ENCODE measurements at places on chromosomes 11 and 22.

DNA sequence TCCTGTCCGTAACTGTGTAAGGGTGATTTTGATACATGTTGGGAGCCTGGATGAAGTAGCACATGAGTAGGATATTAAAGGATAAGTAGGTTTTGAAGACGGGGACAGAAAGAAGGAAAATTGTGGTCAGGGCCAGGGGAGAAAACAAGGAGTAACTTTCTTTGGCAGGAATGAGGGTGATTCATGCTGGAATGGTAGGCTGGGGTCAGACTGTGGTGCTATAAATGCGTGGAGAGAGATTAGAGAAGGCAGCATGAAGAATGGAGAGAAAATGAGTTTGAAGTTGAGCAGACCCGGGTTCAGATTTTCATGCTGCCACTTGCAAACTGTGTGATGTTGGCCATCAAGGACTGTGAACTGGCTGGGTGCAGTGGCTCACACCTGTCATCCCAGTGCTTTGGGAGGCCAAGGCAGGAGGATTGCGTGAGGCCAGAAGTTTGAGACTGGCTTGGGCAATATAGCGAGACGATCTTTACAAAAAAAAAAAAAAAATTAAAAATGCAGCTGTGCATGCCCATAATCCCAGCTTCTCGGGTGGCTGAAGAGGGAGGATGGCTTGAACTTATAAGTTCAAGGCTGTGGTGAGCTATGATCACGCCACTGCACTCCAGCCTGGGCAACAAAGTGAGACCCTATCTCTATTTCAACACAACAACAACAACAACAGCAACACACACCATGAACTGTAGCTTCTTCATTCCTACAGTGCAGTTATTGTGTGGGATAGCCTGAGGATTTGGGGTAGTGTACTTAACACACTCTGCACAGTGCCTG is 22.3 kb downstream of the ZBTB16 start:
- DNase-seq: no peak

- DNase-seq: no peak
These were observed 25.2 kb upstream of the VPREB1 start for GRCh38 chr22:22219140-22219996.

GRCh38 chr11:125956391-125957134 is 10.7 kb downstream of the VSIG10L2 start:
- no peak for DNase-seq

DNA sequence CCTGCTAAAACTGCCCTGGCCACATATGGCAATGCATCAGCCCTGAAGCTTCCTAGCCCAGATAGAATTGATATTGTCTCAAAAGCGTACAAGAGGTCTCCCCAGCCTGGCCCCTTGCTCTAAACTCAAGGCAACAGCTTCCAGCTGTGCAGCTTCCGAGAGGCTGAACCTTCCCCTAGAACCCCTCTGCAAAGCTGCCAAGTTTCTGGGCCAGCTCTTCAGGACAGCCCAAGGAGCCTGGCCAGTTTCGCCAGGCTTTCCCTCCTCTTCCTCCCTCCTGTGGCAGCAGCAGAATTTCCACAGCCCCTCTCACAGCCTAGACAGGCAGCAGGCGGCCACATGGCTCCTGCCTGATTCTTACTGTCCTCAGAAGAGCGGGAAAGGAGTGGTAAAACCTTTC is 34.5 kb downstream of the NUMA1 start:
- no peak for DNase-seq

DNA sequence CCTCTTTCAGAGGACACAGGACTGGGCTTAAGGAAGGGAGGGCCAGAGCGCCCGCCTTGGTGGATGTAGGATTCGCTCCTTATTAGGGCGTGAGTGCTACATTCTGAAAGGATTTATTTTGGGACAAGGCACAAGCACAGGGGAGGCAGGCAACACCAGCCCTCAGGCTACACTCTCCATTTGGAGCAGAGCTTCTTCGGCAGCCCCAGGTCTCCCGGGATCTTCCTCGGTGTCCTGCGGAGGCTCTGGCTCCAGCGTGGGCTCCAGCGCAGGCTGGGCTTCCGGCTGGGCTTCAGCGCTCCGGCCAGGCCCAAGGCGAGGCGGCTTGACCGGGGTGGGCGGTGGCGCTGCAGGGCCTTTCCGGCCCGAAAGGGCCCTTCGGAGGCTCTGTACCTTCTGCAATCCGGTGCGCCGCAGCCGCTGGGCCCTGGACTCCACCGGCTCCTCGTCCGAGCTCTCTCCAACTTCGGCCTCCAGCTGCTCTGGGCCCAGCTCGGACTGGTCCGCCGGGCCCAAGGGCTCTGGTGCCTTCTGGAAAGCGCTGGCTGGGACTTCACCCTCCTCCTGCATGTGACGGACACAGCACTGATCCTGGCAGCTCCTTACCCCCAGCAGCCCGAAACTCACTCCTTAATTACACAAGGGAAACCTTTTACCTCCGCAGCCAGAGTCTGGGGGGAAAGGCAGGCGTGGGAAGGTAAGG is 1.1 kb downstream of the CAVIN3 start:
- DNase-seq: no peak

DNA sequence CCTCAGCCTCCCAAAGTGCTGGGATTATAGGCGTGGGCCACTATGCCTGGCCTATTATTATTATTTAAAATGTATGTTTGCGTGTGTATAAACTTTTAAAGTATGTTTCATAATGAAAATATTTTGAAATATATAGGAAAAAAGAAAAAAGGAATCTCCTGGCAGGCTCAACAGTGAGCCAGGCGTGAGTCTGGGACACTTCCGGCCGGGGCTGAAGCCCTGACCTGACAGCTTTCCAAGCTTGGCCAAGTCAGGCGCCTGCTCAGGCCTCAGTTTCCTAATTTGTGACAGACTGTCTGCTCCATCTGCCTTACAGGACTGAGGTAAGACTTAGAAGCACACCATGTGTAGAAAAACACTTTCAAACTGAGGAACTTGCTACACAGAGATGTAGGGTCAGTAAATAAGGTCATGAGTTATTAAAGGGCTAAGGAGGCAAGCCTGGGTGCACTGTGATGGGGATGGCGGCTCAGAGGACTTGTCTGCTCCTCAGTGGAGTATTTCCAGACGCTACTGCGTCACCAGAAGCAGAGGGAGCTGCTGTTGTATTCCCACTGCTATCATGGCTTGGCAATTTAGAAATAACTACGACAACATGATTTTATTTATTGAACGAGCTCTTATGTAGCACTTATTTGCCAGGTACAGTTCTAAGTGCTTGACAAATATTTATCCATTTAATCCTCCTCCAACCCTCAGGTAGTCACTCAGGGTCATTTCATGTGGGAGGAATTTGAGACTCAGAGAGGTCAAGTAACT is 100.1 kb downstream of the PRR5L start:
- DNase-seq: no peak

DNA sequence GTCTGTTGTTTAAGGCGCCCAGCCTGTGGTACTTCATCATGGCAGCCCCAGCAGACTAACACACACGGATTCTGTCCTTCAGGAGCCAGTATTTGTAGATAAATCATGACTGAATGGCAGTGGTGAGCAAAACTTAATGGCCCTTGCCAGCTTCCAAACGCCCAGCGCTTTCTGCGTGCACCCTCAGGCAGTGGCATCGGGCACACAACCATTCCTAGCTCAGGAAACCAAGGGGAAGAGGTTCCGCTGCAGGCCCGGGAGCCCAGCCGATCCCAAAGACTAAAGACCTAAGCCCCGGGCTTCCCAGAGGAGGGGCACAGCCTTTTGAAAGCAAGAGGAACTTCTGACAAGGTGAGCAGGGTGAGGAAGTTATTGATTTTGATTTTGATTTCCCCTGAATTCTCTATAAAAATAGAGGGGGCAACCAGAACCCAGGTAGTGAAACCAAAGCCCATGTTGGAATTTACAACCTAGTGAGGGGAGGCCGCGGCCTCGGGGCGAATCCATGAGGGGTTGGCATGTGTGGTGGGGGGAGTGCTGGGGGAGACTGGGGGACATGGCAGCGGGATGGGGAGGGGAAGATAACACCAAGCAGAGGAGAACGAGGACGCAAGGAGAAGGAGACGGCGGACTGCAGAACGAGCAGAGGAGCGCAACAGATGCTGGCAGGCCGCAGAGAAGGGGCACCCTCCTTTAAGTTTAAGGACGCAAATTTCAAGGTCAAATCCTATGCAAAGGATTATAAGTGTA is 79.9 kb upstream of the SEPTIN5 start:
- no peak for DNase-seq

DNA sequence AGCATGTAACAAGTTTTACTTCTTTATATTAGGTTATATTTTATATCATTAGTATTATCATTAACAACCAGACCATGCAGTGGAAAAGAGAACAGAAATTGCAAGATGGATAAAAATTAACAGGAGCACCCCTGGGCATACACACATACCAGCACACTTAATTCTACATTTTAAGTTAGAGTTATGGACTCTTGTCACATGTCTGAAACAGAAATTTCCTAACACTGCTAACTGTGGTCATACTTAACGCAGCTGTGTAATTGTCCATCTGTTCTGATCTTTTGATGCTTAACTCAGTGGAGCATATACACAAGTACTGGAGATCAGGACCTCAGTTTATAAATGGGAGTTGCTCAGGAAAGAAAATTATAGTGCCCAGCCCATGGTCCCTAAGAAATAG is 358 bp downstream of the OR52H1 start:
- no peak for DNase-seq

- no peak for DNase-seq
These were observed 1.4 kb downstream of the TRAPPC4 start for GRCh38 chr11:119019996-119020395.

DNA sequence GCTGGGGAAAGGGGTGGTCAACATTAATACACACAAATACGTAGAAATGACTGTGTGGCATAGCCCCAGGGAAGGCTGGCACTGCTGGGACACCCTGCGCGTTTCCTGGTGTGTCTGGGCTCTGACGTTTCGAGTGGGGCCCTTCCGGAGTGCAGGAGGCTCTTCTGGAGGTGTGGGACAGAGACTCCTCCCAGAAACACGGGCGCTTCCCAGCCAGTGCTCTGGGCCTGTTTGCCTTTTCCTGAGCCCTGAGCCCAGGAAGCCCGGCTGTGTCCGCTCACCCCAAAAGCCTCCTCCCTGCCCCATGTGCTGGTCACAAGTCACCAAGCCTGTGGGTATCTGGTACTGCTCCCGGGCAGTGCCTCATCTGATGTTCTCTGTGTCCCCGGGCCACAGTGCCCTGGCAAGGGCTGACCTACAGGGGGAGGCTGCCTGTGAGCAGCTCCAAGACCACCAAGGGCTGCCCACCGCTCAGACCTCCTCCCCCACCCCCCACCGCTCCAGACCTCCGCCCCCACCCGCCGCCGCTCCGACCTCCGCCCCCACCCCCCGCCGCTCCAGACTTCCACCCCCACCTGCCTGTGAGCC is 1133.3 kb downstream of the BRD1 start:
- no peak for DNase-seq

DNA sequence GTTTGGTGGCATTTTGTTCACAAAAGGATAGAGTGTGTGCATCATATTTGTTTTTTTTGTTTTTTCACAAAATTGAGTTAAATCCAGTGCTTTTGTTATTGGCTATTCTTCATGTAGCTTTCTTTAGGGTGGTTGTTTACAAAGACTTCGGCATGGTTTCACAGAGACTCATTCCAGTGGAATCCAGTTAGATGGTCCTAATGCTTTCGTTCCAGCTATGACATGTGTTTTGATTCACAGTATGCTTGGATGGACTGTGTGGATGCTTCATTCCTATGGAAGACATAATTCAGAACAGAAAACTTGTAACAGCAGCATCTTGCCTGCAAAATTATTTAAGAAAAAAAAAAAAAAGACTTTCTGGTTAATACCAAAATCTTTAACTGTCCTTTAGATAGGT is 97.9 kb downstream of the PDHX start:
- no peak for DNase-seq

DNA sequence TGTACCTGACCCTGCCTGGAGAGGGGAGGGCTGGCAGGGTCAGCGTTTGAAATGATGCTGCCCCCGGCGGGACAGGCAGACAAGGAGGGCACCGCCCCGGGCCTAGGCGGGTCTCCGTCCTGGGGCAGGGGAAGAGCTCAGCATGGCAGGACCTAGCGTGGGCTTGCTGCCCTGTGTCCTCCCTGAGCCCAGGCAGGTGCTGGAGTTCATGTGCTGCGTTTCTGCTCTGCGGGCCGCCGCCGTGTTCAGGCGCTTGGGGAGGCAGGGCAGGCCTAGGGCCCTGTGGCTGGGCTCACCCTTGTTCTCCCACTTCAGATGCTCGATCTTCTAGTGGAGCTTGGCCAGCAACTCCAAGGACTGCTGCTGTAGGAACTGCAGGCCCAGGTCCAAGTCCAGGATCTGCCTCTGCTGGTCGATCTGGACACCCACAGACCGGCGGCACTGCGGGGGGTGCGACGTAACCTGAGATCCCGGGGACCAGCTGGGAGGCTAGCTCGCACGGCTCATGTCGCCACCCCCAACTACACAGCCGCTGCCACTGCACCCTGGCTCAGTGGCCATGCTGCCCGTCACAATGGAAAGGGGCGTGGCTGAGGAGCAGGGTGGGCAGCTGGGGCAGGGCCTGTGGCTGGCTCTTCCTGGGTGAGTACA is 84.4 kb downstream of the MED15 start:
- DNase-seq: no peak

- DNase-seq: no peak
These were observed 142.2 kb downstream of the FAM76B start for GRCh38 chr11:95647355-95647754.

DNA sequence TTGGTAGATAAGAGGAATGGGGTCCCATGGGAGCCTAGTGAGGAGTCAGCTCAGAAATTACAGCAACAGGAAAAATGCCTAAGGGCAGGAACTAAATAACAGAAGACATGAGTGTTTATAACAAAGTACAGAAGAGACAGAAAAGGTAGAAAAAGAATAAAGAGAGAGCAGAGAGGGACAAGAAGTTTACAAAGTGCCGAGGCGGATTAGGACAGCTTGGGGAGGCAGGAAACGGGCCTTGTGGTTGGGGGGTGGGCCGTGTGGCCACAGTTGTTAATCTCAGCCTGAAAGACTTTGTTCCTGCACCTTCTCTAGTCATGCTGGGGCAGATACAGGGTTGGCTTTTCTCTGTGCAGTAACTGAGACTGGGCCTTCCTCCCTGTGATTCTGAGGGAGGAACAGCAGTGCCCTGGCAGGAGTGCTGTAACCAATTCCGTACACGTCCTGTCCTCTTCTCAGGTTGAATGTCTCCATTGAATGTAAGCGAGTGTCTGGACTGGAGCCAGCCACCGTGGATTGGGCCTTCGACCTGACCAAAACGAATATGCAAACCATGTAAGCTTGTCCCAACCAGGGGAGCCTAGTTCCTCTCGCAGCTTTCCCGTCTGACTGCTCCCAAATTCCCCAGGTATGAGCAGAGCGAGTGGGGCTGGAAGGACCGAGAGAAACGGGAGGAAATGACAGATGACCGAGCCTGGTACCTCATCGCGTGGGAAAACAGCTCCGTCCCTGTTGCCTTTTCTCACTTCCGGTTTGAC is 13.2 kb downstream of the NAA40 start:
- DNase-seq: peak; percentile 40
